Activated naive CD4-positive, alpha-beta T cell (primary cell): ENCODE measurements at places on chromosomes 12 and 14.

DNA sequence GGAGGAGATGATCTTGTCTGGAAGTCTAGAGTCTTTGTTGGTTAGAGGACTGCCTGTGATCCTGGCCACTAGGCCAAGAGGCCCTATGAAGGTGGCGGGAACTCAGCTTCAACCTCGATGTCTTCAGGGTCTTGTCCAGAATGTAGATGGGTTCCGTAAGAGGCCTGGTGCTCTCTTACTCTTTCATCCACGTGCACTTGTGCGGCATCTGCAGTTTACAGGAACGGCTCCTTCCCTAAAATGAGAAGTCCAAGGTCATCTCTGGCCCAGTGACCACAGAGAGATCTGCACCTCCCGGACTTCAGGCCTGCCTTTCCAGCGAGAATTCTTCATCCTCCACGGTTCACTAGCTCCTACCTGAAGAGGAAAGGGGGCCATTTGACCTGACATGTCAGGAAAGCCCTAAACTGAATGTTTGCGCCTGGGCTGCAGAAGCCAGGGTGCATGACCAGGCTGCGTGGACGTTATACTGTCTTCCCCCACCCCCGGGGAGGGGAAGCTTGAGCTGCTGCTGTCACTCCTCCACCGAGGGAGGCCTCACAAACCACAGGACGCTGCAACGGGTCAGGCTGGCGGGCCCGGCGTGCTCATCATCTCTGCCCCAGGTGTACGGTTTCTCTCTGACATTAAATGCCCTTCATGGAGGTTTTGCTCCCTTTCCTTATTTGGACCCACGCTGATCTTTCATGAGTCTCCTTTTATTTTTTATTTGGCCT lies 17.7 kb downstream of the WNT5B start:
- DNase-seq = no peak

DNA sequence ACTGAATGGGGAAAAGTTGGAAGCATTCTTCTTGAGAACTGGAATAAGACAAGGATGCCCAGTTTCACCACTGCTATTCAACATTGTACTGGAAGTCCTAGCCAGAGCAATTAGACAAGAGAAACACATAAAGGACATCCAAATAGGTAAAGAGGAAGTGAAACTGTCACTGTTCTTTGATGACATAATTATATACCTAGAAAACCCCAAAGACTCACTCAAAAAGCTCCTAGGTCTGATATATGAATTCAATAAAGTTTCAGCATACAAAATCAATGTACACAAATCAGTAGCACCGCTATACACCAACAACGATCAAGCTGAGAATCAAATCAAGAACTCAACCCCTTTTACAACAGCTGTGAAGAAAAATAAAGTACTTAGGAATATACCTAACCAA lies 157.3 kb upstream of the DDHD1 start:
- DNase-seq = no peak

GRCh38 chr12:116050275-116050674 lies 227.2 kb downstream of the MED13L start:
- no peak for DNase-seq

DNA sequence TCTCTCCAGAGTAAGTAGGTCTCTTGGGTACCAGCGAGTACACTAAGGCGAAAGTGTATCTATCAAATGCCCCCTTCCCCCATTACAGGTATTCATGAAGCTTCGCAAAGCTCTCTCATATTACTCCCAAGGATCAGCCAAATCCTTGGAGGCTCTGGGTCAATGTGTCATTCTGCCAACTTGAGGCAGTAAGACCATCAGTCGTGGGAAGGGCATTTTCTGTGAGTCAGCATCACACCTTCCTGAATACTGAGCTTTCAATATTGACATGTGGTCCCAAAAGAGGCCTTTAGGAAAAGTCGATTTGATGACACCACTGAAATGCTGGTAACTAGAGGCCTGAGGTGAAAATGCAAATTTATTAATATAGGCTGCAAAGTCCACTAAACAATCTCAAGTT lies 323.9 kb downstream of the LRIG3 start:
- DNase-seq = no peak
